ENCODE measurements at places on chromosomes 2 and 18.
A peak's percentile ranks its signal among the peaks of the same experiment; 100 is the strongest.

- no peak for DNase-seq
These were observed 184.6 kb downstream of the ST6GAL2 start for GRCh38 chr2:106701203-106702022.

DNA sequence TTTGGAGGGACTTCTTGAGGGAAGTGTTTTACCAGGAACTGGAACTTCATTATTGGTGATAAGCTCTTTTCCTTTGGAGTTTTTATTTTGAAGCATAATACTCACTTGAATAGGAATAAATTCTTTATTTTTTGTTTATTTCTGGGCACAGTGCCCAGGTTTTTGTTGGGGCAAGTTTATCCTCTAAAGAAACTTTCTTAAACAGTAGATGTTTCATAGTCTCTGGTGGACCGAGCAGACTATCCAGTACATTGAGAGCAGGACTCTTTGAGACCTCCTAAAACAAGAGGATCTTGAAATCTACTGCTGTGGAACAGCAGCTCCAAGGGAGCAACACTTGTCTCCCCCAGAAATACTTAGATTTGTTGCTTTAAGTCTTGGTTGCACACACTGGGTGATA lies 109.4 kb downstream of the PARD3B start:
- DNase-seq = no peak

GRCh38 chr2:155266583-155266982 lies 568.1 kb downstream of the KCNJ3 start:
- DNase-seq = no peak

DNA sequence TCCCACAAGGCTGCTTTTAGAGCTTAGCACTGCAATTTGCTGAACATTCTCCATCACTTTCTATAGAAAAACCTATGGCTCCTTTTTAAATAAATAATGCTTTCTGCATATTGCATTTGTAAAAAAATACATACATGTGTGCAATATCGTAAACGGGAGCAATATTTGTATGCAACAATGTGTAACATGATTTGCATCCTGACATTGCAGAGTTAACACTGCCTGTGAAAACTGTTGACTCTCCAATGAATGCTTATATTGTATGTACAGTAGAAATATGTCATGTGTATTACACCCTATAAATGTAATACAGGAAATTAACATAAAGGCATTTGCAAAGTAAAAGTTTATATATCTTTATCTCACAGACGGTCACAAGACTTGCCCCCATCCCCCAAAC lies 135.0 kb upstream of the PIEZO2 start:
- no peak for DNase-seq

GRCh38 chr18:54608028-54608642 lies 17.1 kb downstream of the DYNAP start:
- no peak for DNase-seq

GRCh38 chr18:51134721-51135120 lies 62.8 kb downstream of the MEX3C start:
- DNase-seq = no peak

- DNase-seq = peak; percentile 24
These were observed 204.6 kb downstream of the TNS1 start for GRCh38 chr2:217798191-217798590.

DNA sequence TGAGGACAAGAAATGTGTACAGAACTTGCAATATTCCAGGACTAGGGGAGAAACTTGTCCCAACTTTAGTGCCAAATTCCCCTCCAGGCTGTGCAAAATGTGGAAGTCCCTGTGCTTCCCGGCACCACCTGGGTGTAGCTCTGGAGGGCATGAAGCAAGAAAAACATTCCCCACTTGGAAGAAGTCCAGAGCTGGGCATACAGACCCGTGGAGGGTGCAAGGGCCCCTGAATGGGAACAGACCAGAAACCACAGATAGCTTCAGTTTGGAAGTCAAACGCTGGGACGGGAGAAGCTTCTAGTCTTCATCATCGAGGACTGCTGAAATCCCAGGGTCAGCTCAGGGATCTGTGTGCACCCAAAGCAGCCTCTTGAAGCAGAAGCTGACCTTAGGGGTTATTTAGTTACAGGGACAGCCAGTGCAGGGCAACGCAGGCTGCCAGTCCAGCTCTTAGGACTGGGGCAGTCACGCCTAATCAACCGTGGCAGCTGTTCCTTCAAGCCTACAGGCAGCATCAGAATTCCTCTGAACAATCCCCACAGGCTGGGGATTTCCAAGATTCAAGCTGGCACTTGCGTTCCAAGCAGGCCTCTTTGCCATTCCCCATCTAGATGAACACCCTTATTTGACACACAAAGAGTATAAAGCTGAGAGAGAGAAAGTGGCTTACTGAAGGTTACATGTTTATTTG lies 269.4 kb downstream of the LOXHD1 start:
- no peak for DNase-seq

- DNase-seq = peak; percentile 82
These were observed 753 bp downstream of the ITPRIPL1 start for GRCh38 chr2:96325884-96326255.

GRCh38 chr18:39037925-39038324 lies 1472.3 kb upstream of the CELF4 start:
- no peak for DNase-seq

DNA sequence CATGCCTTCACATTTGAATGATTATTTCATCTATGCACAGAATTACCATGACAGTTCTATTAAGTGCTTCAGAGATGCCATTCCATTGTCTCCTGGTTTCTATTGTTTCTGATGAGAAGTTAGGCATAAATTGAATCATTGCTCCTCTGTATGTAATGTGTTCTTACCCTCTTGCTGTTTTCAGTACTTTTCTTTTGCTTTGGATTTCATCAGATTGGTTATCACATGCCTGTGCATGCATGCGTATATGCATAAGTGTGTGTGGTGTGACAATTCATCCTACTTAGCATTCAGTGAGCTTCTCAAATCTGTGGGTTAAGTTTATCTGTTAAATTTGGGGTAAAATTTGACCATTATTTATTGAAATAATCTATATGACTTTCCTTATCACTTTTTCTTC lies 263.3 kb upstream of the RND3 start:
- no peak for DNase-seq

- no peak for DNase-seq
These were observed 100.3 kb downstream of the COL3A1 start for GRCh38 chr2:189074506-189074905.

- no peak for DNase-seq
These were observed 123.6 kb downstream of the MTX2 start for GRCh38 chr2:176392744-176393414.

DNA sequence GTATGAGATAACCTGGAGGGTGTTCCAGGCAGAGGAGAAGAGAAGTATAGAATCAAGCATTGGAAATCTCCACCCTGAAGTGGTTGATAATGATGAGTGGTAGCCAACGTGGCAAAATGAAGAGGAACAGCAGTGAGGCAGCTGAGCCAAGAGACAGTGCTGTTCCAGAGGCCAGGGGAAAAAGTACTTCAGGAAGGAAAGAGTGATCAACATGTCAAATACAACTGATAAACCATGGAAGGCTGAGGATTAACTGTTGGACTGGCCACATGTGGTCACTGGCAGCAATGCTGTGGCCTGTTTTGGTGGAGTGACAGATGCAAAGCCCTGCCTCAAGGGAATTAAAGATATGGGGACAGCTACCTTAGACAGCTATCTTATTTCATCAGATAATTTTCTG lies 51.9 kb upstream of the RMP24 start:
- no peak for DNase-seq

- DNase-seq = peak; percentile 64
These were observed 134.8 kb upstream of the CREB1 start for GRCh38 chr2:207394812-207395534.

DNA sequence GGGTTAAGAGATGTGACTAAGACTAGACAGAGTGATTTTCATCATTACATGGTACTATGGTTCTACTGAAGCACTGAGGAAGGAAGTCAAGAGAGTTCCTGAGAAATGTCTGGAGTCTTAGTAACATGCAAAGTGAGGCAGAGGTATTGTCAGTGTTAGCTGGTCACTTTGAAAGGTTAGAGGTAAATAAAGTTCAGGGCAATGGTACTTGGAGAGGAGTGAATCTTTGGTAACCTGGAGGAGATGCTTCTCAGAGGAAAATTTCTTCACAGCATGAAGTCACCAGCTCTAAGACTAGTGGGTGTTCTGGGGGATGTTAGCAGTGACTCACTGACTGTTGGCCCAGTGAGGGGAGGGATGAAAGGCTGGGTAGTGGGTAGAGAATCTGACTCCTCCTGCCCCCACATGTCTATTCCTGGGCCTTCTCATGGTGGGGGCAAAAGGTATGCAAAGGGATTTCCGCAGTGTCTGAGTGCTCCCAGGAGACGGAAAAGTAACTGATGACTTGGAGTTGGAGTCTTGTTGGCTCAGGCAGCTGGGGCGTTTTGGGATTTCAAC lies 23.3 kb upstream of the IL1RN start:
- peak; percentile 66 for DNase-seq

GRCh38 chr2:188898261-188898660 lies 75.9 kb upstream of the COL3A1 start:
- DNase-seq = no peak

GRCh38 chr2:147351784-147352183 lies 493.0 kb upstream of the ACVR2A start:
- DNase-seq = no peak

- DNase-seq = no peak
These were observed 155.3 kb downstream of the PRKCE start for GRCh38 chr2:45806563-45807358.

- no peak for DNase-seq
These were observed 7.0 kb downstream of the BUB1 start for GRCh38 chr2:110670826-110671225.

DNA sequence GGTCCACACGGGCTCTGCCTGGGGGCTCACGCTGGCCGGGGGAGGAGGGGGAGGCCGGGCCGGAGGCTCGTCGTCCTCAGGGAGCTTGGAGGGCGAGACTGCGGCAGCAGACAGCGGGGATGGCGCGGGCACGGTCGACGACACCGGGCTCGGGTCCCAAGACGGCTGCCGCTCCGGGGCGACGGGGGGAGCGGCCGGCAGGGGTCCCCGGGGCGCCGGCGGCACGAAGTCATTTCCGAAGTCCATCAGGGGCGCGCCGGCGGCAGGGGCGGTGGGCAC lies 491 bp downstream of the RTN4 start:
- DNase-seq = no peak

DNA sequence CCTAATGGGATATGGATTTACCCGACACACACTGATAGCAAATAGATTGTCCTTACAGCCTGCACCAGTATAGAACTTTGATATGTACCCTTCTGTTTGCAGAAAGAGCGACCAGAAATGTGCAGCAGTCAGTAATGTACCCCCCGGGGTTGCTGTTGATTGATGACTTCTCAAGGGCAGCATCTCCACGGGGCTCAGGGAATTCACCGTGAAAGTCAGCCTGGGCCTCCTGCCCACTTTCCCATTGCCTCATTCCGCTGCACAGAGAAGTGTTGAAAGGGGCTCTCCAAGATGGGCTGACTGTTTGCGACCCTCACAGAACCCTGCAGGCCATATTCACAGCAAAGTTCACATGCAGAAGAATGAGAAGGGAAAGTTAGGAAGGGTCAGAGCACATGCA lies 241.3 kb downstream of the PRKCE start:
- DNase-seq = no peak

DNA sequence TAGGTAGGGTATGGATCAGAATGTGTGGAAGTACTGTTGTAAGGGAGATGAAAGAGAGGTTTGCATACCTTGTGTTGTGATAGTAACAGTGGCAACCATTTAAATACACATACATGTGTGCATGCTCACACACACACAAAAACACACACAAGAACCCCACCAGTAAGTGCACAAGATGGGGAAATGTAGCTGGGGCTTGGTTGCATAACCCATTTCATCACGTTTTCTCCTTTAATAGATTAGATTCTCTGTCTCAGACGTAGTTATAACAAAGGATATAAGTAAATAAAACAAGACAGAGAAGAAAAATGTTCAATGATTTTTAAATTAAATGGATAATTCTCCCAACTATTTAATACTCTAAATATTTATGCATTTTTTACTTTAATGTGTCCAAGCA lies 13.4 kb downstream of the ARHGAP15 start:
- DNase-seq = no peak

GRCh38 chr2:104849101-104849500 lies 4.8 kb upstream of the POU3F3 start:
- DNase-seq = no peak

DNA sequence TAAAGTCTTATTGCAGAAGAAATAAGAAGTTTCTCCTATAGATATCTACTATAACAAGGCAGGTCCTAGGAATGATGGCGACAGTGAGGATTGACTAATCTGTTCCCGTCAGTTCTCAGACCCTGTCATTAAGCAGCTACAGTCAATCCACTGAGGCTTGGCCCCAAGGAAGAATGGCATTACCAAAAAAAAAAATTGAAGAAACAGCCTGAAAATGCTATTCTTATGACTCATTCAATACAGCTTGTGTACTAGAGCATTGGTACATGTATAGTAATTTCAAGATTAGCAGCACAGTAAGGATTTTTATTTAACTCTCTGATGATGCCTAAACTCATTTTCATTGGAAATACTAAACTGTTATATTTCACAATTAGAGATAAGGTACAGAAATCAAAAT lies 1096.1 kb upstream of the NXPH2 start:
- DNase-seq = no peak

Data from activated effector memory CD4-positive, alpha-beta T cell treated with anti-CD3 and anti-CD28 coated beads, Interleukin-2, amount 50 U/mL, for 16 hours (primary cell).